ENCODE measurements at places on chromosomes 1 and 21.
A peak's percentile ranks its signal among the peaks of the same experiment; 100 is the strongest.

DNA sequence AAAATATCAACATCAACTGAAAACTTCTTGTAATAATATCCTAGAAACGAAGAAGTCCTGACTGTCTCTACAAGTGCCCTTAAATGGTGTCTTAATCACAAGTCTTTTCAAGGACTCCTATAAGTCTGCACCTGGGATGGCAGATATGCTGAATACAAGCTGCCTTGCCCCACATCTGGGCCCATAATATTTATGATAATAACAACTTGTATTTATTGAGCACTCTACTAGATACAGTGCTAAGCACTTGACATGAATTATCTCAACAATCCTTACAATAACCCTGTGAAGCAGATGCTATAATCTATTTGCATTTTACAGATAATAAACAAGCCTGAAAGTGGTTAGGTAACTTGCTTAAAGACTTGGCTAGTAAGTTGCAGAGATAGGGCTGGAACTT lies 78.0 kb upstream of the ZNF648 start:
- no peak for DNase-seq

DNA sequence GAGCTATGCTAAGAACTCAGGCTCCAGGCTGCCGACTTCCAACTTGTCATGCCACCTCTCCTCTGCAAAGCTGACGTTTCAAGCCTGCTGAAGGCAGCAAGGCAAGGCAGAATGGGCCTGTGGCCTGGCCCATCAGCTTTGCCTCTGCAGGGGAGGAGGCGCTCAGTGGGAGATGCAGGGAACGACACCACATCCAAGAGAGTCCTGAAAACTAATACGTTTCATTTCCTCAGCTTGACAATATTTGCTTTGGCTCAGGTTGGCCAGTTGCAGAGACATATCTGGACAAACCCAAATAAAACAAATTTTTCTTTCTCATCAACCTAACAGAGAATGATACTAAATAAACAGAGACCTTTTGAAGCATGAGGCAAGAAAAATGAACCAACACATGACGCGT lies 35.3 kb downstream of the BEND5 start:
- no peak for DNase-seq

DNA sequence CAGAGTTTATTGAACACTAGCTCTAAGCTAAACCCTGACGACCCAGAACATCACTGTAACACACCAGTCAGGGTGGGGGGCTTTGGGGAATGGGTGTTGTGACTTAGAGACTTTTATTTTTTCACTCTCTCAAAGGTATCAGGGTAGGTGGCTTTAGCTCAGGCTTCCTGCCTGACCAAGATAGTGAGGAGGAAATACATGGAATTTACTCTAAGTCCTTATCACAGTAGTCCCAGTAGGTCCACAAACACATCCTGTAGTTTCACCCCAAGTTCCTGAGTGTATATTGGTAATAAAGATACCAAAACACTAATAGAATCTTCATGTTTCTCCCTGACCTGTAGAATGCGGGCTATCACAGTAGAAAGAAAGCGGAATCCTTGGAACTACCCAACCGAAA lies 15.1 kb downstream of the GJA5 start:
- DNase-seq = no peak

DNA sequence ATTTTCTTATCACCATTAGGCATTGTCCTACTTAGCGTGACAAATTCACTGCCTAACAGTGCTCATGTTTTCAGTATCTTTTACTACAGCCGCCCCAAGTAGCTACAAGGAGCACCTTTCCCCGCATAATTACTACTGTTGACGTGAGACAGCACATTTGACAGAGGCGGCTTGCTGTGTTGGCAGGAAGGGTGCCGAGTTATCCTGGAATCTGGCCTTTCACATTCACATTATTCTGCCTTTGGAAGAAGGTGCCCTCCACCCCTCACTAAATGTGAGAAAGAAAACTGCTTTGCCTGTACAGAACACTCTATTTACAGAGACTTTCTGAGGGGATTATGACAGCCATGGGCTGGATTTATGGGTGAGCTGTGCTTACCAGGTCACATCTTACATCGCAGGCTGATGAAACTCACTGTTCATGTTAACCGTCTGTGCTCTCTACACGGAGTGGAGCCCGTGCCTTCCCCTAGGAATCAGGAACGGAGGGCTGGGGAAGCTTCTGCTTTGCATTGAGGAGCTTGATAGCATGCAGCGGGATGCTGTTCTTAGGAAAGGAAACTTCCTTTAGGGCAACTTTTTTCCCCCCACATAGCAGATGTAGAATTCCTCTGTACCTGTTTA lies 148.0 kb upstream of the ZRANB2 start:
- DNase-seq = no peak

GRCh38 chr1:247435030-247435758 lies 19.2 kb downstream of the NLRP3 start:
- no peak for DNase-seq

DNA sequence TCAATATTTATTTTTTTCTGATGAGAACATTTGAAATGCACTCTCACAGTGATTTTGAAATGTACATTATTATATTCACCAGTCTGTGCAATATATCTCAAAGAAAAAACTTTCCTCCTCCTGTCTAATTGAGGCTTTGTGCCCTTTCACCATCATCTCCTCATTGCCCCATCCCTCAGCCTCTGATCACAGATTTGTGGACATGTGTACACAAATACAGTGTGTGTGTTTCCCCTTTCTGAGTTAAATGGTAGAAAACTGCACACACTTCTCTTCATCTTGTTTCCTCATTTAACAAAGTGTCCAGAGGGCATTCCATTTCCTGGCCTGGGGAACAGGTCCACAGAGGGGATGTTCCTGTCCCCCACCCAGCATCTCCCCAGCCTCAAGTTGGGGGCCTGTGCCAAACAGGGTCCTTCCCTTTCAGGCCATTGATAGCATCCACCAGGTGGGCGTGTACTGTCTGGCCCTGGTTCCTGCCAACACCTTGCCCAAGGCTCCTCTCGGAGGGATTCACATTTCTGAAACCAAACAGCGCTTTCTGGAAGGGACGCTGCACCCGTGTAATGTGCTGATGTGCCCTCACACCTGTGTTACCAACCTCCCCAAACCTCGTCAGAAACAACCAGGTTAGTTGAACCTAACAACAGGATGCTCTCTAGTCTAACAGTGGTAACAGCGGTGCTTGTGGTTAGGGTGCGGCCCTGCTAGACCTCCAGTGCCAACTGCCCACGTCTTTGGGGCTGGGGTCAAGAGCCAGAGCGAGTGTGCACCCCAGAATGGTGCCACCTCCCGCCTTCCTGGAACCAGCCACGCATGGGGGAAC lies 54.6 kb downstream of the S100B start:
- DNase-seq = no peak

GRCh38 chr1:200373811-200374231 lies 36.0 kb downstream of the ZNF281 start:
- DNase-seq = no peak

- DNase-seq = no peak
These were observed 70.1 kb upstream of the GORAB start for GRCh38 chr1:170461762-170462384.

DNA sequence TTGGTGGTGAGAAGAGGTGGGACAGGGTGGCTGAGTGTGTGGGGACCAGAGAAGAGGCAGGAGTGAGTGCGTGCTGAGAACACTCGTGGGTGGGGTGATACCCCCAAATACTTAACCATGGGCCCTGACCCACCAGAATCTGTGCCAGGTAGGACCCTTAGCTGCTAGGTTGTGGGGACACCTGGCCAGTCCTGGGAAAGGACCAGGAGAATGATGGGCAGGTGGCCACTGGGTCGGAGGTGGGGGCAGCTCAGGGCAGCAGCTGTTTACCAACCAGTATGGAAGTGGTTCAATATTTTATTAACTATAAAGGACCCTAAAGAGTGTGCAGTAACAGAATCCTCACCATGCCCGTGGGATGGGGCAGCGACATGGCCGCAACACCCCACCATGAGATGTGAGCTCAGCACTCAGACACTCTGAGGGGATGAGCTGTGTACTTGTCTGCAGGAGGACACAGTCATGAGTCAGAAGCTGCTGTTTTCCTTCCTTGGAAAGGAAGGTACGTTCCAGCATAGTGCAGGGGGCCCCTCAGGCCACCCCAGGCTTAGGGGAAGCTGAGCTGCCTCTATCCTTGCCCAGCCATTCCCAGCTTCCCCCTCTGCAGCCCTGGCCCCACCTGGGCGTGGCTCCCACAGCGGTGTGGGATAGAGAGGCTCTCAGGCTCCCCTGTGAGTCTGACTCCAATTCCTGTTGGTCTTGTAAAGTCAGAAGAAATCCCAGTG lies 25.4 kb downstream of the TEX35 start:
- DNase-seq = no peak

GRCh38 chr1:173152598-173152997 lies 54.5 kb downstream of the TNFSF4 start:
- DNase-seq = no peak

GRCh38 chr1:223052931-223053330 lies 90.1 kb downstream of the TLR5 start:
- no peak for DNase-seq

DNA sequence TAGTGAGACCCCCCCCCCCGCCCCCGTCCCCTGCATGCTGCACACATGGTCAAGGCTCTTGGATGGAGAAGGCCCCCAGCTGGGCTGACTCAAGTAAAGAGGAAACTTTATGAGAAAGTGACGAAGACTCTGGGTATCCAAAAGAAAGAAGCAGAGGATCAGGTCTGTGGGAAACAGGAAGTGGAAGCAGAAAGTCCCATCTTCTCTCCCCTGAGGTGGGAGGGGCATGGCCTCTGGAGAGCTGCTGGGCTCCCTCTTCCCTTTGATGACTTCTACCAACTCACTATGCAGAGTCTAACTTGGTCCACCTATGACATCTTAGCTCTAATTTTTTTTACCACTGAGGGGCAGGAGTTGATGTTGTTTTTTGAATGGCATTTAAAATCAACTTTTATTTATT lies 42.7 kb upstream of the LIN9 start:
- no peak for DNase-seq

DNA sequence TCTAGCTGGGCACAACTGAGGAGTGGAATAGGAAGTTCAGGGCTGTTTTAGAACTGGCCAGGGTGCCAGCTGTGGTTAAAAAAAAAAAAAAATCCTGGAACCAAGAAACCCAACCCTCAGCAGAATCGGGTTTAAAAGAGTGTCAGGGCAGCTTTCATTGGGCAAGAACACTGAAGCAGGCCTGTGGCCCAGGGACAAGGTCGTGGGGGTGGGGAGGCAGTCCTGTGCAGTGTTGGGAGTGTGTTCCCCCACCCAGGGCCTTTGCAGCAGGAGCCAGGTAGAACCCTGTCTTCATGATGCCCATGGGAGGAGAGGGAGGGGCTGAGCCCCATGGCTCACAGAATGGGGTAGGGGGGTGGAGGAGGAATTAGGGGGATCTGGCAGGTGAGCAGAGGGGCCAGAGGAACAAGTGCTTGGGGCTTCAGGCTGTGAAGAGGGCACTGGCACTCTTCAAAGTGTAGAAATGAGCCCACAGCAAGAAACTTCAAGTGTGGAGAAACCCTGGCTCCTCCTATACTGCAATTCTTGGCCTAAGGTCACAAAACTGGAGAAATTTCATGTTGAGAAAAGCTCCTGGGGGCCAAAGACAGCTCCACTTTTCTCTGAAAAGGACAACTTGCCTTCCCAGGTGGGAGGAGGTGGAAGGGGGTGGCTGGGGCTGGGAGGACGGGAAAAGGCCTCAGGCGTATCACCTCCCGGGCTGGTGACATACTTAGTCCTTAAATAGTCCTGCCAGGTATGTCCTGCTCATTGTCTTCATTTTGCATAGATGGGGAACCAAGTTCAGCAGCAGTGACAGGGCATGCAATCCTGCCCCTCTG lies 39.3 kb downstream of the KIAA1614 start:
- DNase-seq = no peak

DNA sequence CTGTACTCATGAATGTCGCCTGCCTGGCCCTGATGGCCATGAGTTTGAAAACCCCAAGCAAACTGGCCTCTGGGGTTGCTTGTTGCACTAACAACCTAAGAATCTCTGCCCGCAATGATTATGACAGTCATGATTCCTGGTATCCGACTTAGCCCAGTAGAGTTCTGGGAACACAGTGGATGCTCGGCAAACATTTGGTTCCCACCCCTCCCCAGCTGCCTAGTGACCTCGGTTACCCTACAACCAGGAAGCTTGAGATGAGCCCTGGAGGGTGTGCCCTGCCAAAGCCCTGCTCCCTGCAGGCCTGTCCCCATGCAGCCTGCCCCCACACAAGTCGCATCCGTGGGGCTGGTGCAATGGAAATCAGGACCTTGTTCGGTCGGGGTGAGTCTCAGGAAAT lies 76.0 kb upstream of the ZBTB40 start:
- DNase-seq = no peak

- DNase-seq = no peak
These were observed 31.8 kb downstream of the C1orf87 start for GRCh38 chr1:60041783-60042182.

DNA sequence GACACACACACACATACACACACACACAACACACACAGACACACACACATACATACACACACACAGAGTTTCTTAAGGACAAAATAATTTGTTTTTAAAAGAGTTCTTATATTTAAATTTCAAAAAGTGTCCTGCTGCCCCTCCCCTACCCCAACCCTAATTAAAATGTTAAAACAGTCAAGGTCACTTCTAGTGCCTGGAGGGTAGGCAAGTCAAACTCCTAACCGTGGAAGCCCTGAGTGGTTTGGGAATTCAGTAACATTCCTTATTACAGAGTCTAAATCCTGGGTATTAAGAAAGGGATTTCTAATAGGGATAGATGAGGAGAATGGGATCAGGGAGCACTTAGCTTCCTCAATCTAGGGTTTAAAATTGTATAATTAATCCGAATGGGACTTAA lies 403.6 kb upstream of the NFIA start:
- no peak for DNase-seq

- DNase-seq = no peak
These were observed 39.5 kb downstream of the LRRC8B start for GRCh38 chr1:89563957-89564604.

- no peak for DNase-seq
These were observed 534.4 kb upstream of the CXADR start for GRCh38 chr21:16978309-16978895.

- DNase-seq = peak; percentile 10
These were observed 97.4 kb downstream of the GIPC2 start for GRCh38 chr1:78143152-78143551.

- no peak for DNase-seq
These were observed 349.6 kb downstream of the LMO4 start for GRCh38 chr1:87678266-87678665.

GRCh38 chr1:36307601-36308330 lies 1.6 kb downstream of the SH3D21 start:
- DNase-seq = no peak

GRCh38 chr21:26409735-26410134 lies 163.4 kb downstream of the CYYR1 start:
- DNase-seq = no peak

DNA sequence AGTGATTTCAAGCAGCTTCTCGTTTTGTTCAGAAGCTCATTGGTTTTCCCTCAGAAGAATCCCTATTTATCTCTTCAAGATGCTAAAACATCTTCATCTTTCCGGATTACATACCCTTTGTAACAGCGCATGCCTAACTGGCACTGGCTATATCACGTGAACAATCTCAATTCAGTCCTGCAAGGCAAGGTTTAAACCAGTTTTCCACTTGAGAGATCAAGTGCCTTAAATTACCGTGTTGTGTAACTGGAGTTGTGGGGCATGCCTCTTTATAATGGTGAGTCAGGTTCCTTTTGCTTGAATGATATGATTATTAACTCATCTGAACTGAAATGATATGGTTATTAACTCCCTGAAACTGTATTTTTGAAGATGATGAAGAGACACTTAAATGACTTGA lies 11.0 kb upstream of the ZFP69B start:
- DNase-seq = no peak

All from GM12891 (cell line).